ENCODE measurements at places on chromosomes 7 and 10.

DNA sequence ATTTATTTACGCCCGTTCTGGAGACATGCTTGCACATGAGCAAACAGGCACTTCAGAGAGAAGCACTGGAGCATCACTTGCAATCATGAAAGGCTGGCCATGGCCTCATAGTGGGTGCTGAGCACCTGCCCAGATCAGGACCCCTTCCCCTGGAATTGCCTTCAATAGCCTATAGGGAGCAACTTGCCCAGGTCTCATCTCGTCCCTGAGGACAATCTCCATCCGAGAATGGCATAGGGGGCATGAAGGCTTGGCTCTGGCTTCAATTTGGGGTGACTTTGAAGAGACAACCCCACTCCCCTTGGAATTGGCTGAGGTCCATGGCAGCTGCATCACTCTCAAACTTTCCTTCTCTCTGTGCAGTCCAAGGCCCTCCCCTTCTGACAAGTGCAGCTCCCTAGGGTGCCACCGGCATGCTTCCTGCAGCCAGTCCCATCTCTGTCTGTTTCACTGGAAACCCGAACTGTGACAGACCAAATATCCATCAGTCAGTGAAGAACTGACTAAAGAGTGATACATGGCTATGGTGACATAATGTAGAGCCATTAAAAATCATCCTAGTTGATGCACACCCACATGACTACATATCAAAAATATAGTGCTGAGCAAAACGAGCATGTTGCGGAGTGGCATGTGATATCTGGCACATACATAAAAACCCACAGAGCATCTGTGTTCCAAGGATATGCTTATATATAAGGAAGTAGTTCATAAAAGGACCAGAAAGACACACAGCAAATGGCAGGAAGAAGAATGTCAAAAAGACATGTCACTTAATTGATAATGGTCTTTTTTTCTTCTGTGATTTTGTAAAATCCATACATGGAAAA is 12.4 kb downstream of the GDF2 start:
- peak; percentile 58 for DNase-seq

DNA sequence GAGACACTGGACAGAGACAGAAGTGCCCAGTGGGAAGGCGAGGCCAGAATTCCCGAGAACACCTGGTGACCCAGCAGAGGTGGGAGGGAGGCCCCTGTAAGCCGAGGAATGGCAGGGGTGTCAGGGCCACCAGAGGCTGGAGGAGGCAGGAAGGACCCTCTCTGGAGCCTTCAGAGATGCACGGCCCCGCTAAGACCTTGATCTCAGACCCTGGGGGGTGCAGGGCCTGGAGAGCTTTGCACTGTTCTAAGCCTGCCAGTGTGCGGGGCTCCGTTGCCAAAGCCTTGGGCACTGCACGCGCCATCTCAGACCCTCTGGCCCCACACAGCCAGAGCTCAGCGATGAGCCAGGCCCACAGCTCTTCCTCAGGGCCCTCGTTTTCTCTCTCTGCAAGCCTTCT is 557.1 kb downstream of the PTPRN2 start:
- peak; percentile 34 for DNase-seq

DNA sequence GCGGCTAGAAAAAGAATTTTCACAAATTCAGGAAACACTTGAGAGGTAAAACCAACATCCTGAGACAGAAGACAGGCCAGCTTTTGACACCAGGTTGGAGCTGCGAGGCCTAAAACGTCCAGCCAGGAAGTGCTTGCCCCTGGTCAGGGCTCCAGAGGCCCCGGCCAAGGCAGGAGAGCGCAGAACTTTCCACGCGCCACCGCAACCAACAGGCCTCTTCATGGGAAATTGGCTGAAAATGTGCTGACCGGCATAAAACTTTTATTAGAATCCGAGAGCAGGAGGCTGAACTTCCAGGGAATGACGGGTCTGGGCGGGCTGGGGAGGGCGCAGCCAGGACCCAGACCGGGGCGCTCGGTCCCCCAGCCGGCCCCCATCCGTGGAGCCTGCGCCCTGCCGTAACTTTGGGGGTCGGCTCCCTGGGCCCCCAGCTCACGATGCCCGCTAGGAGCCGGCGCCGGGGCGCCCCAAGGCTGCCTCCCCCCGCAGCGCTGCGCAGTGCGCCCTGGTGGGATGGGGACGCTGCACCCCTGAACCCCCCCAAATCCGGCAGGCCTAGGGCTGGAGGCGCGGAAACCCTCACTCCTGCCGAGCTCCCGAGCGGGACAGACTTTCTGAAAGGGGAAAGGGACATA is 414.0 kb upstream of the MKI67 start:
- DNase-seq: peak; percentile 86

DNA sequence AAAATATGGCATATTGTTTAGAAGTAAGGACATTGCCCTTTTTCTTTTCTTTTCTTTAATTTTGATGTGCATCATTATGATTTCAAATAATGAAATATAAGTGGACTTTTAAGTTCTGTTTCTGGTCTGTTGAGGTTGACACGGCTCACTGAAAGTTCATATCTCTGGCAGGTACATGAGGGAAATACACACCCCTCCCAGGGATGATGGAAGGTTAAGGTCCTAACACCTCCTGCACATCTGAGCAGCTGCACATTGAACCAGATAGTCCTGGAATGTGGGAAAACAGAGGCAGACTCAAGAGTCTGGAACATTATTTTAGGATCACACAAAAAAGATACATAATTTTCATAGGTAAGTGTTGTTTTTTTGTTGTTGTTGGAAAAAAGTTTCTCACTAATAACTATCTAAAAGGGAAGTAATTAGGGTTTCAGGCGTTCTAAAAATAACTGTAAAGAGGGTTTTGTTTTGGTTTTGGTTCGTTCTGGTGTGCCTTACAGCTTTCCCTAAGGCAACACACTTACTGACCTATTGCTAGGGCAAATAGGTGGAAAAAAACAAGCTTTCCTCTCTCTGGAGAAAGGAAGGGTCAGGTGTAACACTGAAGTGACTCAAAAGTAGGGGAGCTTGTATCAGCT is 201.2 kb upstream of the PRKCQ start:
- no peak for DNase-seq

DNA sequence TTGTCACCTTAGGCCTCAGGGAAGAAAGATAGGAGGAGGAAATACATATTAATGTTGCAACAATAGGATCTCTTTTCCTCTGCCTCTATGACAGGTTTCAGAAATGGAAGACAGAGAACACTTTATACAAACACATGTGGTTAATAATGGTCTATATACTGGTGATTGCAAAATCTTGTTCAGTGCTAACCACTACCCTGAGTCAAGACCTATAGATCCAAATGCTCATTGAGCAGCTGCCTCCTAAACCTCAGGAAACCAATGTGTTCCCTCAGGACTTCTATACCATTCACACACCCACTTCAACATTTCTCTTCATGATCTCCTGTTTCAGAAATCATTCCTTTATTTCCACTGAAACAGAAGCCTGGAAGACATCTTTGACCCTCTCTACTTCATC is 32.5 kb upstream of the VWDE start:
- DNase-seq: no peak

- DNase-seq: no peak
Measured at GRCh38 chr7:96508371-96508770, 186.5 kb upstream of the SLC25A13 start.

GRCh38 chr10:566241-566885 is 123.1 kb downstream of the DIP2C start:
- no peak for DNase-seq

GRCh38 chr7:142348100-142348499 is 90.2 kb upstream of the PRSS58 start:
- no peak for DNase-seq

DNA sequence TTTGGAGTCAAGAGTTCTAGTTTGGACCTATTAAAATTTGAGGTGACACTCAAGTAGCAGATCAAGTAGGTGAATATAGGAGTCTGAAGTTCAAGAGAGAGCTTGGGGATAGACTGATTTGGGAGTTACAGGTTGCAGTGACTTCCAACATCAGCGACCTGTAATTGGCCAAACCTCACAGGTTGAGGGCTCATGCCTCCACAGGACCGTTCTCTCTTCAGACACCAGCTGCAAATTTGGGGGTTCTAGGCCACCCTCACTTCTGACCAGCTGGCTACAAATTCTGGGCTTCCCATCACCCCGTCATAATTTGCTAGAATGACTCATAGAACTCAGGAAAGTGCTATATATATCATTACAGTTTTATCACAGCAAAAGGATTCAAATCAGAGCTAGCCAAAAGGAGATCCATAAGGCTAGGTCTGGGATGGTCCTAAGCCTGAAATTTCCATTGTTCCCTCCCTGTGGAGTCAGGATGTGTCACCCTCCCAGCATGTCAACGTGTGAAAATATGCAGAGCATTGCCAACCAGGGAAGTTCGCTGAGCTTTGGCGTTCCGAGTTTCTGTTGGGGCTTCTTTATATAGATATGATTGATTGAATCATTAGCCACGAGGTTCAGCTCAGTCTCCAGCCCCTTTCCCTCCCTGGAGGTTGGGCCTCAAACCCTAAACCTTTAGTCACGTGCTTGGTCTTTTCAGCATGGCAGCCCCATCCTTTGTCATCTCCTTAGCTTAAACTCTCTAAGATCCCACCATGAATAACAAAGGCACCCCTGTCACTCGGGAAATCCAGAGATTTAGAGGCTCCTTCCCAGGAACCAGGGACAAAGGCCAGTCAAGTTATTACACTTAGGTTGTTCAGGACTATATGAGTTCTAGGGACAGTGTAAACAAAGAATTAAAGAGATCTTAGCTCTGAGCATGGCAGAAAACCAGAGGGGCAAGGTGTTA is 20.7 kb upstream of the ZNF212 start:
- DNase-seq: no peak

- DNase-seq: no peak
Measured at GRCh38 chr10:96259150-96259549, 12.2 kb downstream of the BLNK start.

DNA sequence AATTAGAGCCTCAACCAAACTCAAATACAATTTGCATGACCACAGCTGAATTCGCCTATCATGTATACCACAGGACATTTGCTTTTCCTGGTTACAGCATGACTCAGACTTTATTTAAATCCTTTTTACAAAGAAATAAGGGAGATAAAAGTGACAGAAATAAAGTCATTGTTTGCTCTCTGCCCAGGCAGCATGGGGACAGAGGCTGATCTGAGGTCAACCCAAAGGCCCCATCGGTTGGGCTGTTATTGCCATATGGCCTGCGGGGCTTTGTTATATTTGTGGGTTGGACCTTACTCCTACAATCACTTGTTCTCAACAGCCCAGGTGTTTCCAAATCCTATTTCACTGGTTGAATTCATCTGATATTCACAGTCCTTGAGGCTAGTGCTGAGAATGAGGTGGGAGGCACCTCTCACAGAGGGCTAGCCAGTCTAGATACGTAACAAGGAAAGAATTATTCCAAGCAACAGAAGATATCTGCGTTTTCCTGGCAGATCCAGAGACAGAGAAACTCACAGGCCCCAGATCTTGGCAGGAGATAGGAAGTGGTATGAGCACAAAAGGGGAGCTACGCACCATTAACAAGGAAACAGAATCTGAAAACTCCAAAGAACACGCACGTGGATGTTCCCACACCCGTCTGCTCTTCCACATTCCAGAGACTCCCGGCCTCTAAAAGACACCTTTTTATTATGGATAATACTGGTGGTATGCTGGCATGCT is 117.3 kb downstream of the HIPK2 start:
- DNase-seq: no peak

GRCh38 chr10:97058521-97058920 is 127.2 kb downstream of the SLIT1 start:
- DNase-seq: no peak

DNA sequence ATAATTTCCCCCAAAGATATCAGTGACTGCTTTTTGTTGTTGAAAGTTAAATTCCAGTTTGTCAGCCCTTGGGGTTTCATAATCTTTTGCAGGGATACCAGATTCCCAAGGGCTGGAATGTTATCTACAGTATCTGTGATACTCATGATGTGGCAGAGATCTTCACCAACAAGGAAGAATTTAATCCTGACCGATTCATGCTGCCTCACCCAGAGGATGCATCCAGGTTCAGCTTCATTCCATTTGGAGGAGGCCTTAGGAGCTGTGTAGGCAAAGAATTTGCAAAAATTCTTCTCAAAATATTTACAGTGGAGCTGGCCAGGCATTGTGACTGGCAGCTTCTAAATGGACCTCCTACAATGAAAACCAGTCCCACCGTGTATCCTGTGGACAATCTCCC is 3.2 kb downstream of the CYP26A1 start:
- no peak for DNase-seq

GRCh38 chr10:87691506-87692070 is 31.9 kb downstream of the PAPSS2 start:
- DNase-seq: no peak

DNA sequence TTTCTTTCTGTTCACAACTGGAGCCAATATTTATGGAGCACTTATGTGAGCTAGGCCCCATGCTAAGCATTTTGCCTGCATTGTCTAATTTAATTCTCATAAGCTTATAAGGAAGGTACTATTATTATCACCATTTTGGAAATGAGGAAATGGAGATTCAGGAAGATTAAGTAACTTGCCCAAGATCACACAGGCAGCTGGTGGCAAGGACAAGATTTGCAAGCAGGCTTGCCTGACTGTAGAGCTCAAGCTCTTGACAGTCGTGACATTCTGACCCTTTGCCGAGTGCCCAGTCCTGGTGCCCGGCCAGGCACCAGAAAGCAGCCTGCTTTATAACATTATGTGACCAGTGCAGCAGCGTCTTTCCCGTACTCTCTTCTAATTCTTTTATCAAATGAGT is 38.2 kb downstream of the WNT2 start:
- DNase-seq: no peak

- no peak for DNase-seq
Measured at GRCh38 chr7:113562801-113563200, 356.0 kb downstream of the PPP1R3A start.

DNA sequence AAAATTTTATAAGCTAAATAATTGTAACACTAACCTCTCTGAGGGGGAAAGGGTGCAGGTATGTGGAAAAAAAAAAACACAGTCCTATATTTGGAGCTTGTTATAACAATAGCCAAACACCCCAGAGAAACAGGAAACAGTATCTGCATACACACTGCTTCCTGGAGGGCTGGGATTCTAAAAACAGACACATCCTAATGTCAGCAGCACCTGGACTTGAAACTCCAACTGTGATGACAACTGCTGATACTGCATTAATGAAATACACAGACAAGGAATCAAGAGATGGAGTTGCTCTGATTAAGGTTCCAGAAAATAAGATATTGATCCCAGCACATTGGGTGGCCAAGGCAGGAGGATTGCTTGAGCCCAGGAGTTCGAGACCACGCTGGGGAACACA is 9.3 kb downstream of the DAGLB start:
- no peak for DNase-seq

- no peak for DNase-seq
Measured at GRCh38 chr7:85655252-85655651, 468.4 kb upstream of the SEMA3D start.

DNA sequence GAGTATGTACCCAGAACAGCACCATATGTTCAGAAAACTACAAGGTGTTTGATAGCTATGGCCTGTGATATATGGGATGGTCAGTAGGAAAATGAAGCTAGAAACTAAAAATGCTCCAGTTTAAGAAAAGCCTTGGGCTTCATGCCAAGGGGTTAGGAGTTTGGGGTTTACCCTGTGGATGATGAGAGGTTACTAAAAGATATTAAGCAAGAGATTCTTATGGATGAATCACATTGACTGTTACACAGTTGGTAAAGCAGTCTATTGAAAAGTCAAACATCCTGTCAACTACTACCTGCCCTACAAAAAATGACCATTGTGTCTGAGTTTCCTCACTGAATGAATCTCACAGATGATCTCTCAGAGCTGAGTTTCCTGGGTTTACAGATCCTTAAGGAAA is 166.2 kb upstream of the INHBA start:
- no peak for DNase-seq

- no peak for DNase-seq
Measured at GRCh38 chr10:76257816-76258215, 826.4 kb downstream of the LRMDA start.

- no peak for DNase-seq
Measured at GRCh38 chr7:41257660-41258059, 445.2 kb downstream of the INHBA start.

- DNase-seq: no peak
Measured at GRCh38 chr10:49056356-49056755, 59.0 kb downstream of the VSTM4 start.

All from left forelimb (tissue), 1 donor.